Fibroblast of skin of scalp (primary cell): ENCODE measurements at places on chromosomes 2 and 18.

DNA sequence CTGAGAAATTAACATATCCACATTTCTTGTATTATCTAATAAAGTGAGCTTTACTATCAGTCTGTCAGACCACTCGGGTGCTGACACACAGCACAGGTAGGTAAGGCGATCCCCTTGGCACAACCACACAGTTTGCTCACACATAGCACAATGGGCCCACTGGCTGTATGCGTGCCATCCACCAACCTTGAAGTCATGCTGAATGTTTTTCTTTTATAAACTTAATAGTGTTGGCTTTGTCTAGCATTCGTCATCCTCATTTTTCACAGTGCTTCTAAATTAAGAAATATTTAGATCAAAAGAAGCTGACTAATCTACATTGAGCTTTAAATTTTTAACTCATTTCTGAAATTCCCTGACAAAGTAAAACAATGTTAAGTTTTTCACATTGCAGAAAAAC is 50.0 kb upstream of the PAPOLG start:
- DNase-seq: peak; percentile 37

DNA sequence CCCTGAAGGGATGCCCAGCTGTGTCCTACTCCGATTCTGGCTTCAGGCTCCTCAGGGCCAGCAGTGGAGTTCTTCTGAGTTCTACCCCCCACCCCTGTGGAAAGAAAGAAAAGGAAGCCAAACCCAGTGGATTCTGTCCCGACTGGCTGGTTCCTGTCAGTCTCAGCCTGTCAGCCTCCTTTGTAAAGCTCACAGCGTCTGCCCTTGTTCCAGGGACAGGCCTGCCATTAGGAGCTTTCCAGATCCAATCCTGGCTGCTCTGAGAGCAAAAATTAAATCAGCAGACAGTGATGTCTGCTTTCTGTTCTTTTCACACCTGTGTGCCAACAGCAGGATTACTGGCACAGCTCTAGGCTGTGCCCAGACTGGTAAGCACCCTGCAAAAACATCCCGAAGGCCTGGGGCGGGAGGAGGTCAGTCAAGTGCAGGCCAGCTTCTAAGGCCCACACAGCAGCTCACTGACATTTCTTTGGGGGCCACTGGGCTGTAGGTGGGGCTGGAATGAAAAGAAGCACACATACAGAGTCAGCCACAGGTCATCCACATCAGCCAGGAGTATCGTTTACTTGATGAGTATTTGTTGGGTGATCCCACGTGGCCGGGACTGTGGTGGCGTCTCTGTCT is 69.1 kb downstream of the EHD3 start:
- DNase-seq: no peak

DNA sequence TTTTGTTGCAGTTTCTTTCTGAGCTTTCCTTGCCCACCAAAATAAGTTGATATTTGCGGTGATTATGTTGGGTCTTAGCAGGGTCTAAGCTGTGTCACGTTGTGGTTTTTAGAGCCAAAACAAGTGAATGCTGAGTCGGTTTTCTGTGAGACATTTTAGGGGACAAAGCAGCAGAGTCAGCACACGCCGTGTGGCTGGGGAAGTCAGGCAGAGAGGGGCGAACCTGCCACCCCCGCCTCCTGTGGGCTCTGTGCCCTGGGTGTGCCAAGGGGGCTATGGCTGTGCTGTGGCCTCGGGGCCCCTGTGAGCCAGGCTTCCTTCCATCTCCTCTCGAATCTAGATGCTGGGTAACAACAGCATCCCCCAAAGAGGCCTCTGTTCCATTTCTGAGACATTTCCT is 30.8 kb upstream of the TMEM87B start:
- no peak for DNase-seq

GRCh38 chr2:3294493-3294892 is 83.1 kb downstream of the EIPR1 start:
- no peak for DNase-seq

- DNase-seq: no peak
Observed at GRCh38 chr2:61978522-61978921, 73.0 kb downstream of the COMMD1 start.

GRCh38 chr2:133437492-133437891 is 130.8 kb downstream of the NCKAP5 start:
- no peak for DNase-seq

DNA sequence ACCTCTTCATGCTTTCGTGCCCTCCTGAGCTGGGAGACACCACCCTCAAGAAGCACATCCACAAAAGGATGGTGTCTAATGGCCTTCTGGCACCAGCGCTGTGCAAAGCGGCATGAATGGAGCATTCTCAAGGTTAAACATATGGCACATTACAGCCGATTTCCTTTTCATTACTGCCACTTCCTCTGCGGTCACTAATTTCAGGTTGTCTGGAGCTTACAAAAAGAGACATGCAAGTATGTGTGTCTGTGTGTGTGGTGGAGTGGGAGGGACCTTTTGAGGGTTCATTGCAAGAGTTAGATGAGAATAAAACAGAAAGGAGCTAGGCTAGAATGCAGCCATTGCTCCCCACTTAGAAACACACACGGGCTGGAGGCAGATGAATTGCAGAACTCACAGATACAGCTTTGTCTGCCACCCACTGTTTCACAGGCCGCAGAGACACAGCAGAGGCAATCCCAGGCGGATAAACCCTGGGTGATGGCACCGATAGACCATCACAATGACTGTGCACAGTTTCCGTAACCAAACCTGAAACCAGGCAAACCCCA is 76.0 kb downstream of the TGIF1 start:
- no peak for DNase-seq

GRCh38 chr2:136248242-136248641 is 130.3 kb upstream of the CXCR4 start:
- peak; percentile 33 for DNase-seq

DNA sequence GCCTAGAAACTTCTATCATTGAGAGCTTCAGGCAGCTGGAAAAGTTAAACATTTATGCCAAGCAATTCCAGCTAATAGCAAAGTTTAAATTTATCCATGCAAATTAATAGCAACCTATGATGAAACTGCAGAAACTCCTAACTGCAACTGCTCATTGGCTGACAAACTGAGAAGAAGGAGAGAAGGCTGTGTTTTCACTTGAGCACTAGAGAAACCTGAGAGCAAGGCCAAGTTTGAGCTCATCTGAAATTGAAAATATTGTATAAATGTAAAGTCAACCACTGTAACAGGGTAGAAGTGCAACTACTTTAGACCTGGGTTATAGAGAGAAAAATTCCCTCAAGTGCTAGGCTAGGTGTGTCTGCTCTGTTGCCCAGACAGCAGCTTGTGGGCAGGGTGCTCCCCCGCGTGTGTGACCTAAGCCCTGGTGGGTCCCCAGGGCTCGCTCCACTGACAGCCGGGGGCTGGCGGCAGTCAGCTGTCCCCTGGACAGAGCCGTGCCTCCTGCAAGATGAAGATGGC is 50.2 kb downstream of the CABYR start:
- DNase-seq: no peak

DNA sequence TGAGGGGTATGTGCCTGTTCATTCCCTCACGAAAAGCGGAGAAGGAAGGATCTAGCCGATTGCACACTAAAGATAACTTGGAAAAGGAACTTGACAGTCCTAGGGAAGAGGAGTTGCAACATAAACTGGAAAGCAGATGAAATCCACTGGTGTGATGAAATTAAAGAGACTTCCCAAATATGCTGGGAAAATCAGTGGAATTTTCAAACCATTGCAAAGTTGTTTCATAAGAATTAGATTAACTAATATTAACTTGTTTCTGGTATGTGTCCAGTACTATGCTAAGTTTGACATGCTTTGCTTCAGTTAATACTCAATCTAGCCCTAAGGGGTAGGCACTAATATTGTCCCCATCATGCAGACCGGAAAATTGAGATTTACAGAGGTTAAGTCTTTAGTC is 222.7 kb downstream of the IKZF2 start:
- DNase-seq: no peak

GRCh38 chr2:230216489-230216888 is 3.3 kb downstream of the SP110 start:
- DNase-seq: no peak

DNA sequence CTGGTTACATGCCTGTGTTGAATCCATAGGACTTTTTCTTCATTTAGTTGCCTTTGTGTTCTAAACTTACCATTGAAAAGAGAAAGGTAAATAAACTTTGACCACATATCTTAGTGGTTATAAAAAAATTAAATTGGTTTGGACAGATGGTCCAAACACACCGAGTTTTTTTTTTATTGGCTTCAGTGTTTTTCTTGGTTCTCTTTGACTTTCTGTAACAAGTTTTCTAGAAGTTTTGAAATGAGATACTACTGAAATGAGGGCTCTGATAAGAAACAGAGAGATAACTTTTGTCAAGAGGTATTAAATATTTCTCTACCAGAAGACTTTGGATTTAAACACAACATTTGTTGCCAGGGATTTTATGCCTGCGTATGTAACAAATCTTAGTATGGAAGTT is 20.7 kb downstream of the SPTBN1 start:
- DNase-seq: no peak

DNA sequence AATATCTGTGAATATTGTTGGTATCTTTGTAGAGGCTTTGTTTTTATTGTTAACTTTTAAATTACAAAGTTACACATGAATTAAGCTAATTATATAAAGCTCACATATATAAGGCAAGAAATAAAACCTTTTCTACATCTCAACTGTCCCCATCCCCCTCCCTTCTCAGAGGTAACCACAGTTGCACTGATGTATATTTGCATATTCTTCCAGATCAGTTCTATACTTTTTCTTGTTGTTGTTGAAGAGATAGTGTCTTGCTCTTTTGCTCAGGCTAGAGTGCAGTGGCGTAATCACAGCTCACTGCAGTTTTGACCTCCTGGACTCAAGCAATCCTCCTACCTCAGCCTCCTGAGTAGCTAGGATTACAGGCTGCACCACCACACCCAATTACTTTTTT is 36.0 kb upstream of the CDC42EP3 start:
- no peak for DNase-seq

GRCh38 chr2:59733970-59734369 is 819.5 kb downstream of the BCL11A start:
- no peak for DNase-seq

- DNase-seq: no peak
Observed at GRCh38 chr18:48636436-48636835, 97.6 kb downstream of the CTIF start.

DNA sequence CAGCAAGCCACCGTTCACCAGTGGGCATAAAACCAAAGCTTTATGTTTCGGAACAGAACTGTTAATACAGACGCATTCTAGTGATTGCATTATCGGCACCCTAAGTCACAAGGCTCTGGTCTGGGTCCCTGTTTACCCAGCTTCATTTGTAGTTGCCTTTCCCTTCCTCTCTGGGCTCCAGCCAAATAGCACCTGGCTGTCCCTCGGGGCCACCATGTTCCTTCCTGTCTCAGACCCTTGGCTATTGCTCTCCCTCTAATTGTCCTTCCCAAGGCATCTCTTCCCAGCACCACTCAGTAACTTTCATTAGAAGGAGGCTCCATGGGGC is 75.3 kb downstream of the SDC1 start:
- DNase-seq: no peak

DNA sequence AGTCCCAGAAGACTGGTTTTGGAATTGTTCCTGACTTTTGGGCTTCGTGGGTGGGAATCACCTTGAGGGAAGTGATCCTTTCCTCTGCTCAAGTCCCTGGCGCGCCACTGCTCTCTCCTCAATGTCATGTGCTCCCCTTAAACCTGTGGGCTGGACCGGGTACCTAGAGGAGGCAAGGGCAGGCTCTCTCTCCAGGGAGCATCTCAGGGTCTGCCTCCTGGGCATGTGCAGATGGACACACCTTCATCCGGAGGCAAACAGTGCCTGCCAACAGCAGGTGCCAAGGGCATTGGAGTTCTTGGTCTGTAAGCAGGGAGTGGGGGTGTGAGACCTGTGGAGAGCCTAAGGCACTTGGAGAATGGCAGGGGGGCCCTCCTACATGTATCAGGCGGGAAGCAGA is 142.6 kb downstream of the INHBB start:
- DNase-seq: no peak

- peak; percentile 7 for DNase-seq
Observed at GRCh38 chr18:34352385-34353163, 127.9 kb upstream of the NOL4 start.

GRCh38 chr2:119240311-119241204 is 16.9 kb downstream of the STEAP3 start:
- DNase-seq: peak; percentile 73

GRCh38 chr2:162242586-162243280 is 512 bp downstream of the FAP start:
- peak; percentile 93 for DNase-seq

GRCh38 chr18:48942086-48942485 is 8.7 kb downstream of the SMAD7 start:
- no peak for DNase-seq

DNA sequence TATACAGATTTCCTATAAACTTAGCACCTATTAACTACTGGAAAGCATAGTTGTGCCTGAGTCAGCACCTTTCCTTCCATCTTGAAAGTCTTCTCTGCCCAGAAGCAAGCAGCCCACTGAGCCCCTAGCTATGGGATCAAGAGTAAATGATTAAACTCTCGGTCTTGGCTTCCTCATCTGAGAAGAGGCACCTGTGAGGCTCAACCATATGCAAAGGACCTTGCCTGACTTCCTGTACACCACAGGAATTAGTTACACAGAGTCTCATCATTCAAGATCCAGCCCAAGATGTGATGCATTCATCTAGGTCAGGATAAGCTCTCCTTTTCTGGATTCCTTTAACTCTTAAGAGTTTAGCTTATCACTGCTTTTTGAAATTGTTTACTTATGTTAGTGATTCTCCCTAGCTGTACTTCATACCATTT is 96.0 kb downstream of the CDH2 start:
- DNase-seq: no peak

DNA sequence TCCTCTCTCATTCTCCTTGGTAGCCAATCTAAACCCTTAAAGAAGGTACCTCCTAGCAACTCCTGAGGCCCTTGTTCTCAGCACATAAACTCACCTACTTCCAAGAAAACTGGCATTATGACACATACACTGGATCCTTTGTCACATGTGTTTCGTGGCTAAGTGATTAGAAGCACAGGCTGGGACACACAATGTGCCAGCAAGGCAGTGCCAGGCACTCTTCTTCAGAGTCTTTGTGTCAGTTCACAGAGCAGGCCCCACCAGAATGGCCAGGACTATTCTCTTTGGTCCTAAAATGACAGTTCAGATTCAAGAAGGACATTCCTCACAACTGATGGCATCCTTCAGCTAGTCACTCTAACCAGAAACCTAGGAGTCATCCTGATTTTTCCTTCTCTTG is 40.3 kb downstream of the SMC6 start:
- DNase-seq: no peak

DNA sequence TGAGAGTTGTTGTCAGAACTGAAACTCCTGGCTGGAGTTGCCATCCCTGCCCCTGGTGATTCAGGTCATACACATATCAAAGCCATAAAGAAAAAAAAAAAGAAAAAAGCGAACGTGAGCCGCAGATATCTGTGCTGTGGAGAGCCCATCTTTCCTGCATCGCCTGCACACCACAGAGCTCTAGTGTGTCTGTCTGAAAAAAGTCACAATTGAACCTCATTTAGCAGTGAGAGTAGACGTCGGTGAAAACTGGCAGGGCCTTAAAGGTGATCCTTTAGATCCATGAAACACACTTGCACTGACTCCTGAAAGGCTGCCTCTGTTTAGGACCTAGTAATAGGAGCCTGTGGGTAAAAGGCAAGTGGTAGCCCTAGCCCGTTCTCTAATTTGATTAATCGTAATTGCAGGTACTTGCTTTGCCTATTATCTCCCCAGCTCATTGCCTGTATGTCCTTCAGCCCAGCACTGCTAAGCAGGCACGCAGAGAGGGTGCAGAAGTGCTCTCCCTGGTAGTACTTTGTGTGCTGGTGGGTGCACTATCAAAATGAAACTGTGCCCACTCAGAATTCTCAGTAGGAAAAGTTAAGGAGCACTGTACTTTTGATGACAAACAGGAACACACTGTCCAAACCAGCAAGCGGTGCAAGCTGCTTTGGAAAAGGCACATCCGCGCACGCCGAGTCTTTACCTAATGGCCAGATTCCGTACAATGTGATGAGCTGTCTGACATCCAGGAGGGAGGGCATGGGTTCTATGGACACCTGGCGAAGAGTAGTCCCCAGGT is 103.5 kb upstream of the ASB18 start:
- no peak for DNase-seq
